Neural cell (in vitro differentiated cells): ENCODE measurements at places on chromosomes 3 and 15. TPM values are rescaled to one million over a fixed set of nuclear protein-coding genes. Genes with fewer than 3 reads are reported as not detected.

PATL2 gene
- not detected in 2 replicates for polyA plus RNA-seq

OCA2 gene
- polyA plus RNA-seq: 0.97 TPM in 1 of 2 replicates, not detected in the other

CCDC13 gene
- 6.5 and 8.6 TPM in 2 replicates for polyA plus RNA-seq

ALS2CL gene
- 0.11 and 0.52 TPM in 2 replicates for polyA plus RNA-seq

APH1B gene
- polyA plus RNA-seq: 13.2 and 14.6 TPM in 2 replicates

MME gene
- polyA plus RNA-seq: 0.50 and 0.54 TPM in 2 replicates

RPL4 gene
- polyA plus RNA-seq: 3,693 and 3,727 TPM in 2 replicates

TRIM42 gene
- polyA plus RNA-seq: not detected in 2 replicates

GRAMD1C gene
- 12.9 and 31.0 TPM in 2 replicates for polyA plus RNA-seq

SLC2A2 gene
- not detected in 2 replicates for polyA plus RNA-seq

CADM2 gene
- 4.2 and 4.5 TPM in 2 replicates for polyA plus RNA-seq

ICE2 gene
- polyA plus RNA-seq: 29.8 and 34.0 TPM in 2 replicates

PLSCR5 gene
- polyA plus RNA-seq: 0.37 TPM in 1 of 2 replicates, not detected in the other

NR2E3 gene
- polyA plus RNA-seq: not detected in 2 replicates

CYP8B1 gene
- not detected in 2 replicates for polyA plus RNA-seq

LRRC2 gene
- not detected in 2 replicates for polyA plus RNA-seq

SAMMSON gene
- polyA plus RNA-seq: not detected in 2 replicates

COL7A1 gene
- 45.3 and 53.6 TPM in 2 replicates for polyA plus RNA-seq

GCHFR gene
- polyA plus RNA-seq: 7.2 and 17.3 TPM in 2 replicates

SAXO2 gene
- 4.0 and 8.6 TPM in 2 replicates for polyA plus RNA-seq

PLSCR4 gene
- not detected in 2 replicates for polyA plus RNA-seq
